ENCODE measurements at places on chromosomes 3 and 15.

- no peak for DNase-seq
These were observed 113.8 kb upstream of the EPHA6 start for GRCh38 chr3:96700322-96701315.

GRCh38 chr3:18092726-18093125 is 332.4 kb downstream of the SATB1 start:
- no peak for DNase-seq

GRCh38 chr3:162353414-162353813 is 856.8 kb downstream of the OTOL1 start:
- DNase-seq: peak; percentile 78

- DNase-seq: no peak
These were observed 20.7 kb upstream of the SLC25A26 start for GRCh38 chr3:66200147-66200546.

- DNase-seq: no peak
These were observed 424.1 kb upstream of the KCNMB2 start for GRCh38 chr3:178112134-178112533.

DNA sequence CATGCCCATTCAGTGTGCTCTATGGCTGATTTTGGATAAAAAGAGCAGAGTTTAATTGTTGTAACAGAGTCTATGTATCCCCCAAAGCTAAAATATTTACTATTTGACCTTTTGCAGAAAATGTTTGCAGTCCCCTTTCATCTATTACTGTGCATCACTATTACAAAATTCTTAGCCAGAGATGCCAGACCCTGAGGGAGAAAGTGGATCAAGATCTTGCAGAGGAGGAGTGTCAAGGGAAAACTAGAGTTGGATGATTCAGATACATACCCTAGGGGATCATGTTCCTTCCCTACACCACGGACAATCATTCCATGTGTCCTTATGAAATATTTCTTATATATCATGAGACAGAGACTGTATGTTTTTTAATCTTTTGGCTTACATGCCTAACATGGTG is 68.6 kb upstream of the TPRG1 start:
- DNase-seq: no peak

DNA sequence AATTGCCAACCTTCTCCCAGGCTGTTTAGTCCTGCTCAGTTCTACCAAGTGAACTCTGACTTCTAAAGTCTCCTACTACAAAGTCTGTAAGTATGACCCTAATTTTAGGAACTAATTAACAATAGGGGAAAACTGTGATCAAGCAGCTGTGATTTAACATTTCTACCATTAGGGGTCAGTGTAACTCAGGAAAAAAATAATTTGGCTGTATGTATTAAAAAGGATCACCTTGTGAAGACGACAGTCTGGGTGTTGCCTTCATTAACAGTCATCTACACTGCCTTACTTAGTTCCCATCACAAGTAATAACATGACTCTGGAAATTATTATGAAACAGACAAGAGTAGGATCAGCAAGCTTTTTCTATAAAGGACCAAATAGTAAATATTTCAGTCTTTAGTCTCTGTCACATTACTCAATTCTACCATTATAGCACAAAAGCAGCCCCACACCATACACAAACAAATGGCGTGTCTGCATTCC is 4.2 kb upstream of the NPHP3 start:
- no peak for DNase-seq

DNA sequence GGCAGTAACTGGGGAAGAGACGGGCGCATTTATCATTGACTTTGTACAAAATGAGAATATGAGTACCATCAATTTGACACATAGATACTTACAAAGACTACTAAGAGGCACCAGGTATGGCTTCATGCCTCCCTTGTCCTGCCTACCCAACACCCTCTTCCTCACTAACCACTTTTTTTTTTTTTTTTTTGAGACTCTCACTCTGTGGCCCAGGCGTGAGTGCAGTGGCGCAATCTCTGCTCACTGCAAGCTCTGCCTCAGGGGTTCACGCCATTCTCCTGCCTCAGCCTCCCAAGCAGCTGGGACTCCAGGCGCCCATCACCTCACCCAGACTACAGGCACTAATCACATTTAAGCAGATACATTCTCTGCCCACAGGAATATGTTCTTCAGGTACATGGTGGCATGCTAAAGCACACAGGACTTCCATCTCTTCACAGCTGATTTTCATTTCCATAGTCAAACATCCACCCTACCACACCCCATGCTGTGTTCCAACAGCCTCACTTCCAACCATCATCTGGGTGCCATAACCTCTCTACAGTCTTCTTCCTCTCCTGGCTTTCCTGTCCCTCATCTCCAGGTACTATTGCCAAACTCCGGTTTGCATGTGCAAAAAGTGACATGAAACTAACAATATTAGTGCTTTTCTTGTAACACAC is 41.7 kb downstream of the RAB27A start:
- no peak for DNase-seq

GRCh38 chr15:77033729-77034671 is 36.9 kb downstream of the TSPAN3 start:
- DNase-seq: no peak

- no peak for DNase-seq
These were observed 75.7 kb downstream of the TRIM69 start for GRCh38 chr15:44812029-44812517.

DNA sequence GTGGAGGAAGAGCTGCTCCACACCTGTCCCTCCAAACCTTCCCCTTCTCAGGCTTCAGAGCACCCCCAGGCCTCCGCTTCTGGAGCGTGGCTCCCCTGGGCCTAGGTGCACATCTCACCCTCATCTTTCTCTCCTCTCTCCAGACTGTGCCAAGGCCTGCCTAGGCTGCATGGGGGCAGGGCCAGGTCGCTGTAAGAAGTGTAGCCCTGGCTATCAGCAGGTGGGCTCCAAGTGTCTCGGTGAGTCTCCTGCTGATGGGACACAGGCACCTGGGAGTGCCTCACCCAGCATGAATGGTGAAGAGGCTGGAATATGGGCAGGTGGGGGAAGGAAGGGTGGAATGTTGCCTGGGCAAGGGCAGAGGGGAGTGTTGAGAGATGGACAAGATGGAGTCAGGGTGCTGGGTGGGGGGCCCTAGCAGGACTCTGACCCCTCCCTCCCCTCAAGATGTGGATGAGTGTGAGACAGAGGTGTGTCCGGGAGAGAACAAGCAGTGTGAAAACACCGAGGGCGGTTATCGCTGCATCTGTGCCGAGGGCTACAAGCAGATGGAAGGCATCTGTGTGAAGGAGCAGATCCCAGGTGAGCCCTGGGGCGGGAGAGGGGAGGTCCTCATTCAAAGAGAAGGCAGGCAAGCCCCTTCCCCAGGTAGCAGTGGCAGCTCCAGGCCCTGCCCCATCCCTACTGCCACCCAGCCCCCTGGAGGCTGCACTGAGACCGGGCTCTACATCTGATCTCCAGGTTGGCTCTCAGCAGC is 9.1 kb downstream of the PRRT3 start:
- DNase-seq: no peak

DNA sequence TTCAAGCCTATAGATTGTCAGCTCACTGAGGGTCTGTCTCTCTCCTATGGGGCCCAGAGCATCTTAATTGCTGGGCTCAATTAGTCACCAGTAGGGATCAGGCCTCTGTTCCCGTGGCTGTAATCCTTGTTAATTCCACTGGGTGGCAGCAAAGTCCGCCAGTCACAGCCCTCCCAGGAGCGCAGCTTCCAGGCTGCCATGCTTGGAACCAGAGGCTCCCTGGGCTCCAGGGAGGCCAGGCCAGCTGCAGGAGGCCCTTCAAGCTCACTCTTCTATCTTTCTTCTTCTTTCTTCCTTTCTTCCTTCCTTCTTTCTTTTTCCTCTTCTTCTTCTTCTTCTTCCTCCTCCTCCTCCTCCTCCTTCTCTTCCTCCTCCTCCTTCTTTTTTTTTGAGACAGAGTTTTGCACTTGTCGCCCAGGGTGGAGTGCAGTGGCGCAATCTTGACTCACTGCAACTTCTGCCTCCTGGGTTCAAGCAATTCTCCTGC is 14.4 kb downstream of the RNU5B-1 start:
- peak; percentile 62 for DNase-seq

GRCh38 chr3:41602121-41602520 is 359.8 kb downstream of the ULK4 start:
- no peak for DNase-seq

DNA sequence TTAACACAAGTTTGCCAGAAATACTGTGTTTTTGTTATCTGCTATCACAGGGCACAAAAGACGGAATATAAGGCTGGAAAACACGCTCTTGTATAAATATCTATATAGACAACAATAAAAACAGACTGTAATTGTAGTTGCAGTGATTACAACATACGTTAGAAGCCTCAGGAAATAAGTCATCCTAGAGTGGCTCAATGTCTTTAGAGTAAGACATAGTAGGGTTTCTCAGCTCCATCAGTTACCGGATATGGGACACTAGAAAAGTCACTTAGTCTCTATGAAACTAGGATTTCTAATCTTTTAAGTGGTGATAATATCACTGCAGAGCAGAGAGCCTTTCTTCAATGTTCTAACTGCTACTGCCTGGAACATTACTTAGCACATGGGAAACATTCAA is 208.8 kb downstream of the STAG1 start:
- no peak for DNase-seq

DNA sequence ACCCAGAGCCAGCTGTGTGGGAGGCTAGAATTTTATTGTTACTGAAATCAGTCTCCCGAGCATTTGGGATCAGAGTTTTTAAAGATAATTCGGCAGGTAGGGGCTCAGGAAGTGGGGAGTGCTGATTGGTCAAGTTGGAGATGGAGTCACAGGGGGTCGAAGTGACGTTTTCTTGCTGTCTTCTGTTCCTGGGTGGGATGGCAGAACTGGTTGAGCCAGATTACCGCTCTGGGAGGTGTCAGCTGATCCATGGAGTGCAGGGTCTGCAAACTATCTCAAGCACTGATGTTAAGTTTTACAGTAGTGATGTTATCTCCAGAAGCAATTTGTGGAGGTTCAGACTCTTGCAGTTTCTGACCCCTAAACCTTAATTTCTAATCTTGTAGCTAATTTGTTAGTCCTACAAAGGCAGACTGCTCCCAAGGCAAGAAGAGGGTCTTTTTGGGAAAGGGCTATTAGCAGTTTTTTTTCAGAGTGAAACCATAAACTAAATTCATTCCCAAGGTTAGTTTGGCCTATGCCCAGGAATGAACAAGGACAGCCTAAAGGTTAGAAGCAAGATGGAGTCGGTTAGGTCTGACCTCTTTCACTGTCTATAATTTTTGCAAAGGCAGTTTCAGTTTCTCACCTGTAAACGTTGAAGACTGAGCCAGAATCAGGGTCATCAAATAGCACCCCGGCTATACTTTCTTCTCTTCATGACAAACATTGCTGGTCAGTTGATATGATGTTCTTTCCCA is 28.2 kb downstream of the FLNB start:
- no peak for DNase-seq

DNA sequence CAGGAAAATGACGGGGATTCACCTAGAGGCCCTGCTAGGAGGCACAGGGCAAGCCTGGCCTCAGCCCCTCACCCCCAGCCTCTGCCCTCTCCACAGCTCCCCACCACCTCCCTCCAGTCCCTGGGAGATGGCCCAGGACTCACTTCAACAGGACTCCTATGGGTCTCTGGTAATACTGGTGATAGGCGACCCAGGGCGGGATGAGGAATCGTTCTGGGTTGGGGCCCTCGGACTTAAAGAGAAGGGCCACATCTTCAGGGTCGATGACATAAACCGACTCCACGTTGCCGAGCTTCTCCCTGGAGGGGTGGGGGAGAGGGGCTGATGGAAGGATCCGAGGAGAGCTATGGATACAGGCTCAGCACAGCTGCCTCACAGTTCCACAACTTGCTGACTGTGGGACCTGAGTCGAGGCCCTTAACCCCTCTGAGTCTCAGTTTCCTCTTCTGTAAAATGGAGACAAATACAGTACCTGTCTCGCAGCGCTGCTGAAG is 19.6 kb downstream of the CYP11A1 start:
- DNase-seq: no peak

DNA sequence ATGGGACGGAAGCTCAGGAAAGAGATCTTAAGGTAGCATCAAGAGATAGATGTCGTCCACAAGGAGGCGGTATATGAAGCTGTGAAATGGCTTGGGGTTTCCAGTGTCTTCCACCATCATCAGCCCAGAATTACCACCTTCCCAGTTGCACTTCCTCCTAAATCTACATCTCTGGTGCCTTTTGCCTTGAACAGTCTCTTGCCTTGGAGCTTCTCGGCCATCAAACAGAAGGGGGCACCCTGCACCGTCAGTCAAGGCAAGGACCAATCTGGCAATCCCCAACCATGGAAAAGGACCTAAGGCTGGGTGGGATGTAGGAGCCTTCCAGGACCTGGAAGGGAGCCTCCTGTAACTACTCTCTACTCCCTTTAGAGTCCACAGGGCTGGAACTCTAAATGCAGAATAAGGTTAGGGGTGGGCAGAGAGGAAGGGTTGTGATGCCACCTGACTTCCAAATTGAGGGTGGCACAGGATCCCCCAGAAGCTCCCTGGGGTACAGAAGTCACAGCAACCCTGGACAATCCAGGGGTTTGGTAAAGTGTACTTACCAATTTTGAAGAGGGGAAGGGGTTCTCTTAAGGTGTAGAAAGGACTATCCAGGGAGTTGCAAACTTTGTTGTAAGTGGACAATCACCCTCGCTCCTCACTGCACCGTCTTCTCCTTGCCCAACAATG is 1.0 kb upstream of the RYR3 start:
- no peak for DNase-seq

GRCh38 chr3:72187131-72187530 is 402.2 kb upstream of the PROK2 start:
- DNase-seq: no peak

GRCh38 chr3:43036621-43037423 is 57.7 kb downstream of the GASK1A start:
- no peak for DNase-seq

GRCh38 chr3:188817103-188817934 is 354.5 kb upstream of the TPRG1 start:
- no peak for DNase-seq

GRCh38 chr3:21062831-21063294 is 688.1 kb downstream of the ZNF385D start:
- no peak for DNase-seq

DNA sequence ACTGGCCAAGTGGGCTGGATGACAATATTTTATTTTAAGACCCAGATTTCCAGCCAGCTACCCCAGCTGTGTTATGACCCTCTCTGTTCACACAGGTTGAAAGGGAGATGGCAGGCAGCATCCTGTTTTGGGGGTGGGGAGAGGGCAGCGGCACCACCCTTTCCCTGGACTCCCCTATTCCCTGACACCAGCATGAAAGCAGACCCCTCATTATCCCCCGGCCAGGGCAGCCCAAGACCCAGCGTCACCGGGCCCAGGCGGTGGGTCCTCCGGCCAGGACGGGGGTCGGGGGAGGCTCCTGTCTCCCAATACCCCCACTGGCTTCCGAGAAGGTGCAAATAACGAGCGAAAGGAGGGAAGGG is 127.6 kb upstream of the MEF2A start:
- no peak for DNase-seq

- no peak for DNase-seq
These were observed 517.3 kb downstream of the MFSD1 start for GRCh38 chr3:159319156-159319555.

- DNase-seq: no peak
These were observed 97.1 kb downstream of the MEGF11 start for GRCh38 chr15:66156310-66156975.

GRCh38 chr3:40584625-40585189 is 59.9 kb downstream of the ZNF621 start:
- peak; percentile 63 for DNase-seq
